ENCODE measurements at places on chromosomes 5 and 9.

- no peak for DNase-seq
These were observed 68.8 kb downstream of the NTRK2 start for GRCh38 chr9:84738353-84738752.

GRCh38 chr9:134239130-134239903, 75.0 kb upstream of the RNU6ATAC start:
- DNase-seq, result no peak

GRCh38 chr9:92176068-92176799, 61.0 kb upstream of the SPTLC1 start:
- no peak for DNase-seq

GRCh38 chr5:93850311-93850710, 108.9 kb upstream of the POU5F2 start:
- no peak for DNase-seq

DNA sequence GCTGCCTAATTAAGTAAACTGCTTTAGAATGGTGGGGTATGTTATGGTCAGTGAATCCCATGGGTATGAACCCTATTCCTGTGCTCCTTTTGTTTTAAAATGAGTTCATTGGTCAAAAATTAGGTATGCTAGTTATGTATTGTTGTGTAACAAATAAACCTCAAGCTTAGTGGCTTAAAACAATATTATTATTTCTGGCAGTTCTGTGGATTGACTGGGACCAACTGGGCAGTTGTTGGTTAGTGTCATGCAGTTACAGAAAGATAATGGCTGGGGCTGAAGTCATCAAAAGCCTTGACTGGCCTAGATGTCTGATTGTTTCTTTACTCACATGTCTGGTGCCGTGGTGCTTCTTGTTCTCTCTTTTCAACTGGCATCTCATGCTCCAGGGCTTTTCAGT, 8.9 kb upstream of the PTAR1 start:
- no peak for DNase-seq

DNA sequence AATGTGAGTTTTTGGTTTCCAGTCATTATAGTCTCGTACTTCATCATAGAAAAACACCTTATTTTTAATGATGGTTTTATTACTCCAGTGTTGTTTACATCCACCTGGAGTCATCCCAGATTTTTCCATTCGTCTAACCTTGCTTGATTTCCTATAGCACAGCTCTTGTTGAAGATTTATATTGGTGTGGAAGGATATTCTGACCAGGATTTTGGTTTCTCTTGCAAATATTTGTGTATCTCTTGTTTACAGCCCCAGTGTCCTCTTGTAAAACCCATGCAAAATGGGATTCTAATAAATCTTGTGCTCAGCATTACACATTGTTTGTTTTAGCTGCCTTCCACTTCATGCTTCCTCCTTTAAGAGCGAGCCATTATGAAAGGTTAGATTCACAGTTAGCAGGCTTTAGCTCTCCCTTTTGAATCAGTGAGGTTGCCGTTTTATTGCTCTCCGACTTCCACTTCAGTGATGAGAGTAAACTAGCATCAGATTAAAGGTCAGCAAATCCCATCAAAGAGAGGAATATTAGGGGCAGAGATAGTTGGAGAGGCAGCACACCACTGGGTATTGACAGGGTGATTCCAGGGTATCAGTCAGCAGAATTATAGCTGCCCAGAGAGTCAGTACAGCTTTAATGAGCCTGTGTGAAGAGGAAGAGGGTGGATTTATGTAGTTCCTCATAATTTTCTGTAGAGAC, 157.1 kb downstream of the PBX3 start:
- no peak for DNase-seq

DNA sequence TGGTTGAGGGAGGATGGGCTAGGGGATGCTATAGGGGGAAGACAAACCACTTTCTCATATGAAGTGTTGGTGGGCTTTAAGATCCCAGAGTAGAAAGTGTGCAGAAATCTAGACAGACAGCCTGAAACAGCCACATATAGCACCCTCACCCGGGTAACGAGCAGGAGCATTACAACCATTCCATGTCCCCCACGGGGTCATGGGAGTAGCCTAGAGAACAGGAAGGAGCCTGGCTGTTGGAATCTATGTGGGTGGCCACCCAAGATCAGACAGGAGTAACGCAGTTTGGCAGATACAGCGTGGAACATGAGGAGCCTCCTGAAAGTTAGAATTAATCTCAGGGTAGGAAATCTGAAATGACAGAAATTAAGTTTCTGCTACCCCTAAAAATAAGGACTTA, 146.1 kb upstream of the RAI14 start:
- no peak for DNase-seq

DNA sequence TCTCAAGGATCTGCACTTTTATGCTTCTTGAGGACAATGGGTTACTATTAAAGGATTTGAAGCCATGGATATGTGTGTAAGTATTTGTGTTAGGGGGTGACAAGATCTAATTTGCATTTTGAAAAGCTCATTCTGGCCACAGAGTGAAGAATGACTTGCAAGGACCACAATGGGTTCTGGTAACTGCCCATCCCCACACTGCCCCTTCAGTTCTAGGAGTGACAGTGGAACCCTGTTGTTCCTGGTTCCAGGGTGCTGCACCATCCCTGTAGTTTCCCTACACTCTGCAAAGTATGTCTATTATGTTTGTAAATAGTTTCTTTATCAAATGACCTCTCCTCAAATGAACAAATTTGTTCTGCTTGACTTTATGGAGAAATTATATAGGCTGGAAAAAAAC, 9.7 kb upstream of the SPRY4 start:
- DNase-seq, result no peak

- DNase-seq, result no peak
These were observed 63.3 kb downstream of the DEPDC1B start for GRCh38 chr5:60636644-60637043.

DNA sequence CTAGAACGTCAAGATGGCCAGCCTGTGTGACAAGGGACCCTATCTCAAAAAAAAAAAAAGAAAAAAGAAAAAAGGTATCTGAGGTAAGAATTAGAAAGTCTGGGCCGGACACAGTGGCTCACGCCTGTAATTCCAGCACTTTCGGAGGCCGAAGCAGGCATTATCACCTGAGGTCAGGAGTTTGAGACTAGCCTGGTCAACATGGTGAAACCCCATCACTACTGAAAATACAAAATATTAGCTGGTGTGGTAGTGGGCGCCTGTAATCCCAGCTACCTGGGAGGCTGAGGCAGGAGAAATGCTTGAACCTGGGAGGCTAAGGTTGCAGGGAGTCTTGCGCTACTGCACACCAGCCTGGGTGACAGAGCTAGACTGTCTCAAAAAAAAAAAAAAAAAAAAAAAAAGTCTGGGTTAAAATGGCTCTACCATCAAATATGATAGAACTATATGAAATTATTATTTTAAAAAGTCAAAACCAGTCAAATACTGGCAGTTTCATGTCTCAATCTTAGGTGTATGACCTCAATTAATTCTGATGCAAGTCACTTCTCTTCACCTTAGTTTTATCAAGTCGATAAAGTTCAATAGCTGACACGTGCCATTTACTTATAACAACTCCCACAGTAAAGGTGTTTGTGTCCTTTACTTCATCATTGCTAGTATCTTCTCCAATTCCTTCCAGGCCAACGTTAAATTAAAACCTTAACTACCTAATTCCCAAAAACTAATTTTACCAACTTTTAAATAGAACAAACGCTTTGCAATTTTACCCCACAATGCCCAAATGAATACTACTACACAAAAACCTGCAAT, 1.1 kb downstream of the RPS23 start:
- no peak for DNase-seq

- no peak for DNase-seq
These were observed 28.5 kb downstream of the HRH2 start for GRCh38 chr5:175686396-175686795.

GRCh38 chr9:130305381-130305780, 39.8 kb downstream of the HMCN2 start:
- DNase-seq, result no peak

- no peak for DNase-seq
These were observed 2.4 kb upstream of the TRMT10B start for GRCh38 chr9:37751186-37751585.

DNA sequence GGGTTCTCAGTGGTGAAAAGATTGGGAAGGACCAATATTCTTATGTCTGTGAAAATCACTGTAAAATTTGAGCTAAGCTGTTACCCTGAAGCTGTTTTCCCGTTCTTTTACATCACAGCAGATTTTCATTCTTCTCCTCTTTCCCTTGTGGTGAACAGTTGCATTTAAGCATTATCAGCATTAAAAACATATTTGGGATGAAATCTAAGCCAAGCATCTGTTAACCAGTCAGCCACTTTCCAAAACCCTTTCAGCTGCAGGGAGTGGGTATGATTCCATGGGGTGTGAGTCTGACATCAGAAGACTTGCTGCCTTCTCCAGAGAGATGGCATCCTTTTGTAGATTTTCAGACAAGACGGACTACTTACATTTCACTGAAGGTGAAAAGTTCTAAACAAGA, 97.2 kb downstream of the TRIO start:
- DNase-seq, result no peak

DNA sequence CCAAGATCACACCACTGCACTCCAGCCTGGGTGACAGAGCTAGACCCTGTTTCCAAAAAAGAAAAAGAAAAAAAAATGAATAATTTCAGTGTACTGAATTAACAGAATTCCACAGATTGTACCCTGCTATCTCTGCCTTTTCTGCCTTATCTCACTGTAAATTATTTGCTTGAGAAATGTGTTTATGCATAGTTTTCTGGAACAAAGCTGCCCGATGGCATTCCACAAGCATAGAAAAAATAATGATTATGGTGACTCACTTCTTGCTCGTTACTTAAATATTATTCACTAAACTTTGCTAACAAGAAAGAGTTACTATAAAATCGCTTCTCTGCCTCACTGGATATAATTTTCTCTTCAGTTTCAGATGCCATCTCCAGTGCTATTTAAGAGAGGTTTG, 88.7 kb upstream of the FAM169A start:
- DNase-seq, result no peak

DNA sequence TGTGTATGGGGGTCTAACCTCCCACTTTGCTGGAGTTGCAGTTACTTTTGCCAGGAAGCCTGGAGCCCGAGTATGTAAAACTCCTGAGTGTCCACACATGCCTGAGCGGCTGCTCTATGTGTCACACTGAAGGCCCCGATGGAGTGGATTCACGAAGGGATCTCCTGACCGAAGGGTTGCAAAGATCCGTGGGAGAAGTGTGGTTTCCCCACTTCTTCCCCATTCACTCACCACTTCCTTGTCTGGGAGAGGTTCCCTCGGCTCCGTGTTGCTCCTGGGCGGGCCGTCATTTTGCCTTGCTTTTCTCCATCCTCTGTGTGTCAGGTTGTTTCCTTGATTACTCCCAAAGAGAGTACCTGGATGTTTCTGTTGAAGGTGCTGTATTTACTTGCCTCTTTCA, 16.2 kb upstream of the IL3 start:
- no peak for DNase-seq

- DNase-seq, result peak; percentile 73
These were observed at the start of gene NIPSNAP3A for GRCh38 chr9:104747565-104748358. TSS of gene NIPSNAP3A (plus strand) at chr9:104747683. CDS start at chr9:104747793, 110 bp downstream.

GRCh38 chr5:125140855-125141254, 394.4 kb upstream of the ZNF608 start:
- DNase-seq, result no peak

- DNase-seq, result no peak
These were observed 25.1 kb downstream of the TBC1D2 start for GRCh38 chr9:98230304-98230703.

DNA sequence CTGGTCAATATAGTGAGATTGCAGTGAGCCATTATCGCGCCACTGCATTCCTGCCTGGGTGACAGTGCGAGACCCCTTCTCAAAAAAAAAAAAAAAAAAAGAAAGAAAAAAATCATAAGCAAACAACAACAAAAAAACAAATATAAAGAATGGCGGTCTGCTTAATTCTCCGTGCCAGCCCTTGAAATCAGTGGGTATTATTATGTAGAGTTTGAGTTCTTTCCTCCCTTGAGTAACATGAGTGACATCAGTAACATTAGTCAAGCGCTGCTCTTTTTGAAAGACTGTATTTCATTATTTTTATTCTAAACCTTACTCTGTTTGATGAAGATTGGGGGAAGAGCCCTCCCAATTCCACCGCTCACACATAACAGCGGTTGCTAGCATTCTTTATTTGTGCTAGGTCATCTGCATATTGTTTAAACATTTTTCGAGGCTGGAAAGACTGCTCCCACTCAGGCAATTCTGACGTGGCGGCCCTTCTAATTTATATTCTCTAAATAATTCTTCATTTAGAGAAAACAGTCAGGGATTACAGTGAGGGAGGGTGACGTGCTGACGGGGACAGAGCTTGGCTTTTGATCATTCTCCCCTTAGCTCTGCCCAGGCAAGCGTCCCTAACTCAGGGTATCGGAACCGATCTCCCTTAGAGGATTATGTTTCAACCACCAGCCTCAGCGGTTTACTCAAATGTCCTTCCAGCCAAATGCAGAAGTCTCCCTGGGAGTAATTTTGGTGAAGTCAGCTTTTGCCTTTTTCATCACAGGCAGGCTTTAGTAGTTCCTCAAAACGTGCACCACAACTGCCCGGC, 860 bp upstream of the MARCHF6 start:
- no peak for DNase-seq

GRCh38 chr5:10735569-10736276, 25.3 kb downstream of the DAP start:
- no peak for DNase-seq

GRCh38 chr5:172383191-172383802, 71.0 kb downstream of the SH3PXD2B start:
- no peak for DNase-seq

DNA sequence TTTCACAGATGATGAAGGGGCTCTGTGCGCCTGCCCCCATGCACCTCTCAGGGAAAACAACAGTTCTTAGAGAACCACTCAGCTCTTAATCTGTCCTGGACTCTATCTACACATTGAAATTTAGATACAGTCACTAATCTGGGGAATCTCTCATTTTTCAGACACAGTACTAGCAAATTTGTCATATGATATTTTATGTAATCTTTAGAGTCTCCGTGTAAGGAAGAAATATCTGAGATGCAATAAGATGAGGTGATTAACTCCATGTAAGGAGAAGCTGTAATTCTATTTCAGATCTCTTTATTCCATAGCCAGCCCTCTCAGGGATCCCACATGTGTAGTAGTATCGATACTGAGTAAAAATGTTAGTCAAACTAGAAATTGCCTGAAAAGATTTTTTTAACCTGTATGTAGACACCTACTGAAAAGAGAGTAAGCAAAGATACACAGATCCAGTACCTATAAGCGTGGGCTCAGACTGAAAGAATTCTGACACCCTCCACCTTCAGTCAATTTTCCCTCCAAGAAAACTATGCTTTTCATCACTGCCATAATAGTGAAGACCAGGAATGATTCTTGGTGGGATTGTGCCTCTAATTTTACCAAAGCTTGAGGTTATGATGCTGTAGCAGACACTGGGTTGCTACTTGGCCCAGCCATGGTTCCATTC, 279.6 kb upstream of the TMEM161B start:
- no peak for DNase-seq

DNA sequence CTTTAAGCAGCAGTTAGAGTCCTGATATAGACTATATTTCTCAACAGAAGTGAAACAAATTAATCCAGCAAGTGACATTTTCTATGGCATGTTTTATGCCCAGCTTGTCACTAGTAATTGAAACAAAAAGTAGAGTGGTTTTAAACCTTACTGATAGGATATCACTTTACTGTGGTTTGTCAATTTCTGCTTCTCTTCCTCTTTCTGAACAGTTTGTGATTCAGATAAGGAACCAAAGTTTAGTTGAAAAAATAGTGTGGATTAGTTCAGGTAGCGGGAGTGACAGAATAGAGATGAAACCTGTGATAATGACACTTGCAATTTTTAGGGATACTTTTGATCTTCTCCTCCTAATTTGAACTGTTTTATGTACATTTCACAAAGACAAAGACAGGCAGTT, 485.7 kb upstream of the EDIL3 start:
- DNase-seq, result no peak
